ENCODE measurements at places on chromosomes 12 and 14. TPM values are rescaled to one million over a fixed set of nuclear protein-coding genes. Genes with fewer than 3 reads are reported as not detected.

TSHR gene
- not detected for total RNA-seq

CLEC4C gene
- total RNA-seq, result not detected

TMEM179 gene
- total RNA-seq, result not detected

LMO3 gene
- not detected for total RNA-seq

GYS2 gene
- total RNA-seq, result 0.17 TPM

ACADS gene
- 12.8 TPM for total RNA-seq

PLEKHD1 gene
- total RNA-seq, result 0.12 TPM

DNA sequence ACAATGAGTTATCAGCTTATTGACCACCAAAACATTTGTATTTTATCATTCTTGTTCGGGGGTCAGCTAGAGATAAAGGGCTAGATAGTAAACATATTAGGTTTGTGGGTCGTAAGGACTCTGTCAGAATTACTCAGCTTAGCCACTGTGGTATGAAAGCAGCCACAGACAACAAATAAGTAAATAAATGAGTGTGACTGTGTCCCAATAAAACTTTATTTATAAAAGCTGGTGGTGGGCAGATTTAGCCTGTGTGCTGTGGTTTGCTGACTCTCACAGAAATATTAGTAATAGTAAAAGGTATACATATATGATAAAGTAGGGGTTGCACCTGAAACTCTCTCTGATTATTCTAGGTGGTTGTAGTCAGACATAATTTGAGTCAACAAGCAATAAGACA lies 56.1 kb downstream of the TPH2 start:
- no peak for DNase-seq

- DNase-seq, result no peak
These were observed 1.2 kb downstream of the AREL1 start for GRCh38 chr14:74711651-74712050.

GRCh38 chr14:71208702-71209357 lies 301.6 kb downstream of the PCNX1 start:
- no peak for DNase-seq

GRCh38 chr12:29762637-29763300 lies 21.0 kb downstream of the TMTC1 start:
- DNase-seq, result no peak

GRCh38 chr14:54085841-54086240 lies 129.2 kb upstream of the BMP4 start:
- no peak for DNase-seq

DNA sequence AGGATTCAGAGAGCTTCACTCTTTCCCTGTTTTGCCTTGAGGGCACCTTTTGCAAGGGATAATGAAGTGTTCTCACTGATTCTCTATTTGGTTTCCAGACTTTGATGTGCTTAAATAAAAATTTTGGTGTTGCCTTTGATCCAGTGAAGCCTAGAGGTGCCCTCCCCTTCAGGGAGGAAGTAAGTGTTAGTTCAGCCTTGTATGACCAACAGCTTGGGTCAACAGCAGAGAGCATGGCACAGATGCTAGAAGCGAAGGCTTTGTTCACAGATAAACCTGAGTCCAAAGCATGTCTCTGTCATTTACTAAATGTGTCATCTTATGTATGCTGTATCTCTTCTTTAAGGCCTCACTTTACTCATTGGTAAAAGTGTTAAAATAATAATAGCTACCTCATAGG lies 52.8 kb upstream of the STXBP6 start:
- no peak for DNase-seq

DNA sequence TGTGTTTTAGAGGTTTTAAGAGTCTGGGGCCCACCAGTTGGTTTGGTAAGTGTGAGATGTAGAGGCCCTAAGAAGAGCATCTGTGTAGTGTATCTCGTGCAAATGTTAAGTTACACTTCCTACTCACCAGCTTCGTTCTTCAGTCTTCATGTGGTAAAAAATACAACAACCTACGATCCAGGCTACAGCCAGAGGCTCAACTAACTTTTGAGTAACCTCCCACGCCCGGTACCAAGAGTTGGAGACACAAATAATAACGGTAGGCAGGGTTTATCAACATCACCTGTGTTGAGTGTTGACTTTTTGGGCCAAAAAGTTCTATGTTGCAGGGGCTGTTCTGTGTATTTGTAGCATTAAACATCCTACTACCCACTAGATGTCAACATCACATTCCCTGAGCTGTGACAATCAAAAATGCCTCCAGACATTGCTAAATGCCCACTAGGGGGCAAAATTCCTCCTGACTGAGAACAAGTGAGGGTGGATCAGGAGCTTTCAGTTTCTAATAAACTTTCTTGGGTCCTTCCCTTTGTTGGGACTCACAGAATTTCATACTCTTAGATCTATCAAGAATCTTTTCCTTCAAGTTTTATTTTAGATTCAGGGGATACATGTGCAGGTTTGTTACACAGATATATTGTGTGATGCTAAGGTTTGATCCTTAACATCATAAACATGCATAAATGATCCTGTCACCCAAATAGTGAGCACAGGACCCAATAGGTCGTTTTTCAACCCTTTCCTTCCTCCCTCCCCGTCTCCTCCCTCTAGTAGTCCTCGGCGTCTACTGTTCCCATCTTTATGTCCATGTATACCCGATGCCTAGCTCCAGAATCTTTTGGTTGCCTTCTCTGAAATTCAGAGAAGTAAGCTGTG lies 94.7 kb downstream of the SLC2A13 start:
- DNase-seq, result peak; percentile 88

DNA sequence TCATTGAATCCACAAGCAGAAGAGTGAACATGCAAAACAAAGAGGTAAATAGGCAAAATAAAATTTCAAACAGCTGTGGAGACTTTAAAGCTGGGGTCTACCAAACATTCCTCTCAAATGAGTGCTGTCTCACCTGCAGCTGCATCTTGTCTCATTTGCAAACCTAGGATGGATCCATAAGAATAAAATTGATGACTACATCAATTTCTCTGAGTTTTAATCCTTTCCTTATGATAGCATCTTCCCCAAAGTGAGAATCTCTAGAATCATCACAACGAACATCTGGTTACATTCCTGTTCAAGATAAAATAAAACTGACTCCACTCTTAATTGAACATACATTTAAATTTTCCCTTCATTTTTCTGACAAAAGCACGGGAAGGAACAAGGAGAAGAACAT lies 18.2 kb downstream of the SSTR1 start:
- DNase-seq, result no peak

GRCh38 chr14:58152014-58152857 lies at the start of gene ARMH4:
ARMH4 (minus strand) TSS chr14:58152213; CDS start chr14:58139358, 12,855 bp downstream.
- DNase-seq, result peak; percentile 92

DNA sequence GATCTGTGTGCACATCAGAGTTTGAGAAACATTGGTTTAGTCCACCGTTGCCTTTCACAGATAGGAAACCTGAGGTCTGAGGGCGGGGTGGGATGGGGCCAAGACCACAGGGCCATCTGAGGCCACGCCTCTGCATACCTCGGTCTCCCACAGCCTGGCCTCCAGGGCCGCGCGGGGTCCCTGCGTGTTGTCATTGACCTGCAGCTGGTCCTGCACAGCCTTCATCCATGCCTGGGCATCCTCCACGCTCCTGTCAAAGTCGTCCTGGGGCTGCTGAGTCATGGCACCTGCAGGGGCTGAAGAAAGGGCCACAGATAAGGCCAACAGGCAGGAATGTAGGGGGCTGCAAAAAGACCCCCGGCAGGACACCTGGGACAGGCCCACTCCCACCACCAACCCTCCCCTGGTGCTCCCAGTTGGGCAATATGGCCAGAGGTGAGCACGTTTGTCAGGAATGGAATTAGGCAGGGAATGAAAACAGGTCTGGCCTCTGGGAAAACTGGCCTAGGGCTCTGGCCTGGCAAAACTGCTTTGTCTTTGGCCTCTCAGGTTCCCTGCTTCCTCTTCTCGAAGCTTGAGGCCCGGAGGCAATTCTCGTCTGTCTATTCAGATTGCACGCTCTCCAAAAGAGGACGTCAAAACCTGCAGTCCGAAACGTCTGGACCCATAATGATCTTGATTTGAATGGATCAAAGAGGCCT lies 40.8 kb downstream of the SYNE3 start:
- DNase-seq, result no peak

All from activated CD4-positive, alpha-beta T cell treated with anti-CD3 and anti-CD28 coated beads, Interleukin-2, amount 10 ng/mL, durations not matched to agents 24 days and 14 days (primary cell).